ENCODE measurements at places on chromosomes 12 and 14. TPM values are rescaled to one million over a fixed set of nuclear protein-coding genes. Genes with fewer than 3 reads are reported as not detected.

- no peak for DNase-seq
These were observed 178.1 kb upstream of the DDHD1 start for GRCh38 chr14:53331247-53331646.

Gene STAB2
- total RNA-seq: not detected

GRCh38 chr12:46522071-46522470 lies 149.5 kb upstream of the SLC38A2 start:
- no peak for DNase-seq

Gene RASAL1
- total RNA-seq: 1.2 TPM

DNA sequence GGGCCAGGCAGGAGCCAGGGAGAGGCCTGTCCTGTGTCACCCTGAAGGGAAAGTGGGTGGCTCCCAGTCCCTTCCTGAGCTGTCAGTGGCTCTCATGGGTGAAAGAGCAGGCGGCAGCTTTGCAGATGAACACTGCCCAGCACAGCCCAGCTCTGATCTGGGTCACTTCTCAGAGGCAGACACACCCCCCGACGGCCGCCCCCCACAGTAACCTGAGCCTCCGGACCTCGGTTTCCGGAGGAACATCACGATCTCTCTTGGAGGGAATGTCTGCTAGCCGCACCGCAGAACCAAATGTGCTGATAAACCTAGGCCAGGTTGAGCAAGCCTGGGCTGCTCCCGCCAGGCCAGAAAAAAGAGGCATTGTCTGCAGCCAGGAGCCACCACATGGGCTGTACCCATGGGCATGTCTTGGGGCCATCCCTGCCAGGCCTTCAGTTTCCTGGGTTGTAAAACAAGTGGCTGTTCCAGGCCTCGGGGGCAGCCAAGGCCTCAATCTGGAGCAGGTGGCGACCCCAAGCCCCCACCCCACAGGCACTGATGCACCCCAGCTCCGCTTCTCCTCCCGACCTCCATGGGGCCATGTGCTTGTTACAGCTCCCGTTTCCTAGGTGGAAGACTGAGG lies 57.6 kb downstream of the NCOR2 start:
- no peak for DNase-seq

DNA sequence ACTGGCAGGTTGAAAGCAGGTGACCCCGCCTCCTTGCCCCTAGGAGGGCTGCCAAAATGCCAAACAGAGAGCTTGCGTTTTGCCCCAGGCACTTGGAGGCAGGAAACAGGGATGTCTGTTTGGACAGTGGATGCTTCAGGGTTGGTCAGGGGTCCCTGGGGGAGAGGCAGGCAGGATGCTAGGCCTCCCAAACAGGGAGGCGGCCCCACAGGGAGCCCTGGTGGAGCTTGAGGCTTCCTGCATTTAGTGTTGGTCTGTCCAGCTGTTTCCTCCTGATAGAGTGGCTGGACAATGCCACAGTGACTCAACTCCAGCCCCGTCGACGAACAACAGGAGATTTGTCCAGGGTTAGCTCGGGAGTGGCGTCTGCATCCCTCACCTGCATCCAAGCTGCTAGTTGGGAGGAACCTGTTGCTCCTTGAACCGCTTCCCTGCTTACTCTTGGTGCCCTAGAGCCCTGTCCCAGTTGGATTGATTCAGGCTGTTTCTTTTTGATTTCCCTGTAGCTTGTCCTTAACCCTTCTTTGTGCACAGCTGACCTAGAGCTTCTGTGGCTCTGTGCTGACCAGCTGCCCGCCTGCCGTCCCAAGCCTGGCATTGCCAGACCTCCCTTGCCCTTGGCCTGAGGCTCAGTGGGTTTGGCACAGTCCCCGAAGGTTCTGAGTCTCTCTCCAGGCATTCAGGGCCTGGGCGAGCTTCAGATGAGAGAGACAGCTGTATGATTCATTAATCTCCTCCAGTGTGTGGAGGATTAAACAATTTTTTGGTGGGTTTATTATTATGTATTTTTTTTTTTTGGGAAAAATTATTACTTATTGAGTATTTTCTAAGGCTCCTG lies 45.9 kb downstream of the TSPAN9 start:
- DNase-seq: no peak

Gene PPP1R36
- not detected for total RNA-seq

DNA sequence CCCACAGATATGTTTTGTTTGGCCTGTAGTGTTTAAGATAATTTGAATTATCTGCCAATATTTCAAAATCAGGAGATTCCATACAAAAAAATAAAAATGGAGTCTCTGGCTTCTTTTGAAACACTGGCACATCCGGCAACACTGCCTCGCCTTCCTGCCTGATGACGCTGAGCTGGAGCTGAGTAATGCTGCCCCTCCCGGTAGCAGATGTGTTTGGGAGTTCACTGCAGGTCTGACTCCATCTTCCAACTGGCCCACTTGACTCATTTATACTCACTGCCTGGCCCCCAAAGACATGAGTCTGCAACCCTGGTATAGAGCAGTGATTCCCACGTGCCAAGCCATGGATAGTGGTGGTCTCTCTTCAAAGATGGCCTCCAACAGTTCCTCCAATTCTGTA lies 7.4 kb downstream of the CIT start:
- DNase-seq: no peak

Gene TAS2R20
- total RNA-seq: 1.0 TPM

GRCh38 chr12:89702503-89702902 lies 6.1 kb downstream of the ATP2B1 start:
- DNase-seq: no peak

Measured in CD4-positive, alpha-beta T cell (primary cell).